NCI-H2029 treated with DMSO at 0.1 percent for 48 hours (cell line): ENCODE measurements at places on chromosomes 13 and 19.

DNA sequence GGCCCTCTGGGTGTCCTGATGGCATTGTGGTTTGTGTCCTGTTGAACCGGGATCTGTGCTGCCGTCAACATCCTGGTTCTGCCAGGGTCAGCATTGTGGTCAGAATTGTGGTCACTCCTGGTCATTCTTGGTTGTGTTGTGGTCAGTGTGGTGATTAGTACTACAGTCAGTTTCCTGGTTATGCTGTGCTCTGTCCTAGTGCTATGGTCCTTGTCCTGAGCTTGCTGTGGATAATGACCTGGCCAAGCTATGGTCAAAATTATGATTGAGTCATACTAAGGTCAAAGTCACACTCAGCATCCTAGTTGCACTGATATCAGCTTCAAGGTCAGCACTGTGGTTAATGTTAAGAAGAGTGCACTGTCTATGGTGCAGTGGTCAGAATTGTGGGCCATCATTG is 4.5 kb upstream of the OLFM2 start:
- no peak for DNase-seq

GRCh38 chr13:29435125-29435911 is 160.2 kb downstream of the SLC7A1 start:
- peak; percentile 64 for DNase-seq

- no peak for DNase-seq
Measured at GRCh38 chr13:110447058-110447511, 114.4 kb downstream of the RAB20 start.

- no peak for DNase-seq
Measured at GRCh38 chr19:20247016-20247683, 80.1 kb downstream of the ZNF486 start.

- peak; percentile 13 for DNase-seq
Measured at GRCh38 chr13:106533101-106533942, 2.1 kb downstream of the EFNB2 start.

GRCh38 chr19:48696353-48697010 is 711 bp downstream of the FUT2 start:
- DNase-seq, result no peak

GRCh38 chr19:43290568-43291359 is 21.4 kb upstream of the PSG9 start:
- no peak for DNase-seq

- no peak for DNase-seq
Measured at GRCh38 chr19:38145623-38146022, 78.4 kb downstream of the DPF1 start.

DNA sequence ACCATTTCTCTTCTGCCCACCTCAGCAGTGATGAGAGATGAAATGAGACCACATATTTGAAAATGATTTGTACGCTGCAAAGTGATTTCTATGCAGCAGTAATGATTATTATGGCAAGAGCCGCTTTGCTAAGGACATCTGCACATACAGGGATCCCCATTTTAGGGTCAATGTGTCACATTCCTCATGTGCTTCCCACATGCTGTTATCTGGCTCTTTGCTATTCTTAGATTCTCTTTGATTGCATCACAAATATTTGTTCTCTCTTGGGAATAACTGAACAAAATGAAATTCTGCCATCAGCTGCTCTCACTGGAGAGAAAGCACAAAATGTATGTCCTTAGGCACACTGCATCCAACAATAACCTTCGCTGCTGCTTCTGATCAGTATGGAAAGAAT is 209.5 kb upstream of the IPO5 start:
- no peak for DNase-seq

GRCh38 chr19:4877753-4878490 is 10.5 kb upstream of the PLIN3 start:
- DNase-seq, result no peak

DNA sequence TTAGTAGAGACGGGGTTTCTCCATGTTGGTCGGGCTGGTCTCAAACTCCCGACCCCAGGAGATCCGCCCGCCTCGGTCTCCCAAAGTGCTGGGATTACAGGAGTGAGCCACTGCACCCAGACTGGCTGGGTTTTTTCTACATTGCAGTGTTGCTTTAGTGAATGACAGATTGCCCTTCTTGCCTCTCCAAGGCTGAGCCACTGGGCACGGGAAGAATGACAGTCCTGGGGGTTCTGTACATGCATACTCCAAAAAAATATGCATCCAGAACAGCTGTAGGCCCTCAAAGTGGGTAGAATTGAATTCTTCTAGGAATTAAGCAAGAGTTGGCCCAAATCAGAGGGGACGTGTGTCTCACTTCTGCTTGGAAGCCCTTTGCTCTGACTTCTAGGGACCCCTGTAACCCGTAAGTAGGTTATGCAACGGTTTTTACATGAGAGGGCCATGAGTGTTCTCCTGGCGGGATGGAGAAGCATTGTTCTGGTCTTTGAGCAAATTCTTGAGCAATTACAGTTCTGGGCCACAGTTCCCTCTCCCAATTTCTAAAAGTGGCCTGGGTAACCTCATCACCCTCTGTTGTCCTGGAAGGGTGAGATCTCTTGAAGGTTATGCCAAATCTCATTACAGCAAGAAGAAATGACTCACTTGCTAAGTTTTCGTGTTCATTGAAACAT is 3.6 kb downstream of the ACTN4 start:
- DNase-seq, result no peak

- no peak for DNase-seq
Measured at GRCh38 chr13:36531746-36532486, 99.6 kb downstream of the CCNA1 start.

DNA sequence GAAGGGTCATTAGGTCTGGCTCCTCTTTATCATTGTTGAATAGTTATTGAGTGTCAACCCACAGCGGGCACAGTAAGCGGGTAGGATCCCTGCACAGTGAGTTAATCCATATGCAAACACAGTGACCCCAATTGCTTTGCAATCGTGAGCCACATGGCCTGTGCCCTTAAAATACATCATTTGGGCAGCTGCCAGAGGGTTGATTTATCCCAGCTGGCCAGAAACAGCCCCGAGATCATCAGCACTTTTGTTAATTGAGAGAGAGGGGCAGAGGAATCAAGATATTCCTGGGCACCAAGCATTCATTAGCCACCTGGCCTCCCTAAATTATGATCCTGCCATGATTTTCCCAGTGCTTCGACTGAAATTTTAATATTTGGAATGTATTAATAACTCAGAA is 9.8 kb upstream of the CNMD start:
- DNase-seq, result no peak

DNA sequence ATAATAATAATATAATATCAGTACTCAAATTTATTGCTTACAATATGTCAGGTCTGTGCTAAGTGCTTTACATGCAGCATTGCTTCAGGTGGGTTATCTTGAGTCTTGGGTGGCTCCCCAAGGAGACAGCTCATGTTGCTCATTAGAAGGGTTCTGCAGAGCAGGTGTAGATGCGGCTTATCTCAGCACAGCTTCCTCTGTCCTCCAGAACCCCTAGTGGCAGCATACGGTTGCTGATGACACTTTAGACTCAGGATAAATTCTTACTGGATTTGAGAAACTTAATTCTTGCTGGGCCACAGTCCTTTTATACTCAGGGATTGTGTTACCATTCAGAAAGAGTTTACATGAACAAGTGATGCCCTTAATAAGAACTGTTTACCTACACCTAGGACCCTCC is 8.9 kb downstream of the COG3 start:
- DNase-seq, result no peak

DNA sequence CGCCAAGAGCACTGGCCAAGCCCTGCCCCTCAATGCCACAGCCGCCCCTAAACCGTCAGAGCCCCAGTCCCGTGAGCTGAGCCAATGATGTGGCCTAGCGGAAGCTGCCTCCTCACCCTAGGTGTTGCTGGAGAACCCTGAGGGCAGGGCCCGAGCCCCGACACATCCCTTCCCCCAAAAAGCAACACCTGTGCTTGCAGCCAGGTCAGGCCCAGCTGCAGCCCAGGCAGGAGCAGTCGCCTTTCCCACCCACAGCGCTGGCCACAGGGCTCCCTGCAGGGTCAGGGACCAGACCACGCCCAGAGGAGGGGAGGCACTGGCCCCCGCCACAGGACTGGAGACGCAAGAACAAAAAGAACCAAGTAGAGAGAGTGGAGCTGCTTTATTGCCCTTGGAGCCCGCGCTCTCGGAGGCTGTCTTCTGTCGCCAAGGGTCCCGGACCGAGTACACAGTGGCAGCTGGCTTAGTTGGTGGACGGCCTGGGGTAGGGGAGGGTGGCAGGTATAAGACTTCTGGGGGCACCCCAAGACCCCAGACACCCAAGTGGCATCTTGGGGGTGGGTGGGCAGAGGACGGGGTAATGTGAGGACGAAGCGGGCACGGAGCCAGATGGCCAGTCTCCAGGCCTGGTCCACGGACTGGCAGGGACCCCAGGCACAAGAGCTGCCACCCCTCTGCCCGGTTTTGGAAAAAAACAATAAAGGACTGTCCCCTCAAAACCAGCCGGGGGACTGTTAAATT is 3.3 kb downstream of the P2RY11 start:
- DNase-seq, result no peak

DNA sequence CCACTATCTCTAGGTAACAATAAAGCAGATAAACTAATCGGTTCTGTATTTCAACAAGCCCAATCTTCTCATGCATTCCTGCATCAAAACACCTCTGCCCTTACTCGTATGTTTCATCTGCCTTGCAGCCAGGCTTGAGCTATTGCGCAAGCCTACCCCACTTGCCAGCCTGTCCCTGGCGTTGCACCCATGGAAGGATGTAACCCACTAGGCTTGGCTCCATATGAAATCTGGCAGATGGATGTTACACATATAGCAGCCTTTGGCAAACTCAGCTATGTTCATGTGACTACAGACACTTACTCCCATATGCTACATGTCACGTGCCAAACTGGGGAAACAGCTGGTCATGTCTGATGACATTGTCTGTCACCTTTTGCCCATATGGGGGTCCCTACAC is 11.9 kb upstream of the ZNF549 start:
- DNase-seq, result no peak

DNA sequence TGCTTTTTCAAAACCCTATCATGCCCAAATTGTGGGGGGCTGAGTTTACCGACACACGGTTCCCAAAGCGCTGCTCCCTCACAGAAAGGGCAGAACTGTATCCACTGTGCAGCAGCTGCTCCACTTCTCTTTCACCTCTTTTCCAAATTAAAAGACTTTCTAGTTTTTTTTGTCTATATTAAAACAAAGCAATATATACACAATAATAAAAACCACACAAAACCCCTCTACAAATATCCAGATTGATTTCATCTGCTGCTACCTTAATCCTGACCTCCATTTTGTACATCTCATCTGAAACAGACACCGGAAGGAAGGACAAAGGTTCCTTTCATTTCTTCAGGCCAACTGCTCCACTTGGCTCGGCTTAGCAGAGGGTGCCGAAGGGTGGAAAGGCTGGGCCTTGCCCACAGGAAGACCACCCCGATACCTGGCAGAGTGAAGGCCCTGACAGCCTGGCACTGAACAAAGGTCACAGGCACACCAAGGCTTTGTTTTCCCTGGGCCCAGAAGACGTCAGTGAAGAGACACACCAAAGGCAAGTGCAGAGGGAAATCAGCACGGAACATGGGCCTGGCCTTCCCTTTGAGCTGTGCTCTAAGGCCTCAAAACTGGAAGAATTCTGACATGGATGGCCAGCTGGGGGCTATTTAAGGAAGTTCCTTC is 71.6 kb downstream of the LATS2 start:
- no peak for DNase-seq

DNA sequence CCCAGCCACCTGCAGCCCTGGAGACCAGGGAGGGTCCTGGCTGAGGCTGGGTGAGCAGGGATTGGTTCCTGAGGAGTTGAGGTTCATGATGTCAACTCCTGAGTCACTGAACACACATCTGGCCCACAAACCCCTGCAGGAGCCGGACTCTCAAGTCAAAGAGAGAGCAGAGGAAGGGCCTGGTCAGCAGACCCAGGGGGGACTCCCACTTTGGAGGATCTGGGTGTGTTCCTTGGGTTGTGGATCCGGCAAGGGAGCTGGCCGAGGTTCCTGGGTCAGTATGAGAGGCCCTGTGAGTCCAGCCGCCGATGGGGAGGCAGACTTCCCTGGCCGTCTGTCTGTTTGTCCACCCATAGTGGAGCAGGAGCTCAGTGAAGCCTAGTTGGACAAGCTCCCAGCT is 4.0 kb downstream of the SLC7A10 start:
- DNase-seq, result no peak

DNA sequence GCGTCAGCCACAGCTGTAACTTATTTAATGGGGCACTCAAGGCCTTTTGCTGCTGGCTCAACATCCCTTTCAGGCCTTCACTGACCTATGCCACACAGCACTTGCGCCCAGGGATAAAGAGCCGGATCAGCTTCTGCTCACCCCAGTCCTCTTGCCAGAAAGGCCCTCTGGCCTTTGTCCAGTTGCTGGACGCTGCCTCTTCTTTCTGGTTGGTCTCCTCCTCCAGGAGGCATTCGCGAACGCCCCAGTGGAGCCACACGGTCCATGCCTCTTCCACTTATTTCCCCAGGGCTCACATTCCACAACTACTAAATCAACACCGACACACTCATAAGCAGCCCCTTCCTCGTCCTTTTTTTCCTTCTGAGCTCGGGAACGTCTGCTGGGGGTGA is 3.7 kb upstream of the ZNF329 start:
- DNase-seq, result no peak

- DNase-seq, result no peak
Measured at GRCh38 chr13:114145256-114145655, 12.8 kb upstream of the RASA3 start.

DNA sequence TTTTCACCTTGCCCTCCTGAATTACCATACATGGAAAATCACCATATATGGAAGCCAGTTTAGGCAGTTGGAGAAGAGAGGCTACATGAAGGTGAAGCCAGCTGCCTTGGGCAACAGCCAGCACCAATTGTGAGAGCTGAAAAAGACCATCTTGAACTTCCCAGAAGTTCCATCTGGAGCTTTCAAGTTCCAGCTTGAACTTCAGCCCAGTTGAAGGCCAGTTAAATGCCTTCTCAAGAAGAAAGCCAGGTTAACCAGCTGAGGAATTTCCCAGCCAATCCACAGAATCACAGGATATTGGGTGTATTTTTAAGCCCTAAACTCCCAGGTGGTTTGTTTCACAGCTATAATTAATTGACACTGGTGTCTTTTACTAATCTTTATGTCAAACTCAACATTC is 713.6 kb upstream of the MIR17HG start:
- no peak for DNase-seq

GRCh38 chr13:53311561-53311960 is 282.9 kb downstream of the OLFM4 start:
- DNase-seq, result no peak

DNA sequence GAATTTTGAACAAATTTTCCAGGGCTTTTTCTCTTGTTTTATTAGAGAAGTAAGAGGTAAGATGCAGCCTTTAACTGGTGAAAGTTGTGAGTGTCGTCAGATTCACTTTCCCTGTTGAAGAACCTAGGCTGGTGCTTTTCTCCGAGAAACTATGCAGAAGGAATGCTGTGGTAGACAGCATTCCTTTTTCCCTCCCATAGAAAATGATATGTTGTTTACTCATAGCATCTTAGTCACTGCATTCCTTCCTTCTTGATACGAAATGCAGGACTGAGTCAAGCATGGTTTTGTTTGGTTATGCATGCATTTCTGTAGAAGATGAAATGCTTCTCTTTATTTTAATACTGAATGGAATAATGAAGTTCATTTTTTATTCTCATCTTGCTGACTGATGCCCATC is 3.4 kb downstream of the ITGBL1 start:
- no peak for DNase-seq
